ENCODE measurements at places on chromosomes 13 and 19.
A peak's percentile ranks its signal among the peaks of the same experiment; 100 is the strongest.

- no peak for DNase-seq
These were observed 16.8 kb downstream of the KBTBD7 start for GRCh38 chr13:41177616-41178015.

GRCh38 chr19:31300422-31300821, 48.8 kb downstream of the TSHZ3 start:
- DNase-seq = no peak

GRCh38 chr19:29271341-29271740, 58.4 kb upstream of the UQCRFS1 start:
- DNase-seq = no peak

DNA sequence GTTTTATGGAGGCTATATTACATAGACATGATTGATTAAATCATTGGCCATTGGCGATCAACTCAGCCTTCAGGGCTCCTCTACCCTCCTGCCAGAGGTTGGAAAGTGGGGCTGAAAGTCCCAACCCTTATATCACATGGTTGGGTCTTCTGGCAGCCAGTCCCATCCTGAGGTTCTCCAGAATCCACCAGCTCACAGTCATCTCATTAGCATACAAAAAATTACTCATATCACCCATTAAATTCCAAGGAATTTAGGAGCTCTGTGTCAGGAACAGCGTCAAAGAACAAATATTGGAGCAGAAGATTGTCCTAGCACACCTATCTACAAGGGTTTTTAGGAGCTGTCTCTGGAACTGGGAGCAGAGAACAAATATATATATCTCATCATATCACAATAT, 39.4 kb upstream of the FARP1 start:
- DNase-seq = no peak

GRCh38 chr19:15644066-15644741, 3.5 kb downstream of the CYP4F3 start:
- DNase-seq = no peak

GRCh38 chr19:11197291-11198174, at the start of gene KANK2:
KANK2 (minus strand) TSS chr19:11197545; CDS start chr19:11194511, 3,034 bp downstream.
- peak; percentile 65 for DNase-seq

GRCh38 chr13:79986890-79987289, 354.0 kb downstream of the SPRY2 start:
- no peak for DNase-seq

DNA sequence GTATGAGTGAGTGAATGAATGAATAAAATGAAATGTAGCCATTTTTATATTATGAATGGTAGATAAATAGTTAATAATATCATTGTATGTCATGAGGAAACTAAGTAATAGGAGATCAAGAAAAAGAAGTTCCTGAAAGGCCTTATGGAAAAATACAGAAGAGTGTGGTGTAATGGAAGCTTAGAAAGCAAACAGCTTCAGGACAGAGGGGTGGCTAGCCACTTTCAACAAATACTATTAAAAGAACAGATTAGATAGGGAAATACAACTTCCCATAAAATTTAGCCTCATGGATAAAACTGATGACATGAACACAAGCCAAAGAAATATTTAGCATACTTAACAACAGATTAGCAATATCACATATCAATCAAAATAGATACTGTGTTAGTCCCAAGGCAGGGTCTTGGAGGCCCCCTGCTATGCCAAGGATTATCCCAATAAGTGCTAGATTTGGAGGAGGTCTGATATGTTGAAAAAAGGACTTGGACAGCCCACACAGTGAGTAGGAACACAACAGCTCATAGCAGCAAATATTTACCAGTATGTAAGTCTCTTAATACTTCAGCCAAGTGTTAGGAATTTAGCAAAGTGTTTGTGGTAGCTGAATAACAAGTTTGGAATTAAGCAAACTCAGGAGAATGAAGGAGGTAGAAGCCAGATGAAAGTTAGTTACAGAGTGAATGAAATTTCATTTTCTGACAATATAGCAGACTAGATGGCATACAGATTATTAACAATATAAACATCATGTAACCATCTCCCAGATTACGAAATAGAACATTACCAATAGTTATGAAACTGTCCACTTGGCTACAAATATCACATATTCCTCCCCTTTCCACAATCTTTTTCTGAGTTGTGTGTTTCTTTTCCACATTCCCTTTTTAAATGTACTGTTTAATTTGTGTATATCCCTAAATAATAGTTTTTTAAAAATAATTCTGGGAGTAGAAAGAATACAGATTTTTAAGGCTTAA, 1632.0 kb downstream of the PCDH9 start:
- DNase-seq = no peak

- DNase-seq = no peak
These were observed 95.7 kb downstream of the SPRY2 start for GRCh38 chr13:80245162-80245733.

DNA sequence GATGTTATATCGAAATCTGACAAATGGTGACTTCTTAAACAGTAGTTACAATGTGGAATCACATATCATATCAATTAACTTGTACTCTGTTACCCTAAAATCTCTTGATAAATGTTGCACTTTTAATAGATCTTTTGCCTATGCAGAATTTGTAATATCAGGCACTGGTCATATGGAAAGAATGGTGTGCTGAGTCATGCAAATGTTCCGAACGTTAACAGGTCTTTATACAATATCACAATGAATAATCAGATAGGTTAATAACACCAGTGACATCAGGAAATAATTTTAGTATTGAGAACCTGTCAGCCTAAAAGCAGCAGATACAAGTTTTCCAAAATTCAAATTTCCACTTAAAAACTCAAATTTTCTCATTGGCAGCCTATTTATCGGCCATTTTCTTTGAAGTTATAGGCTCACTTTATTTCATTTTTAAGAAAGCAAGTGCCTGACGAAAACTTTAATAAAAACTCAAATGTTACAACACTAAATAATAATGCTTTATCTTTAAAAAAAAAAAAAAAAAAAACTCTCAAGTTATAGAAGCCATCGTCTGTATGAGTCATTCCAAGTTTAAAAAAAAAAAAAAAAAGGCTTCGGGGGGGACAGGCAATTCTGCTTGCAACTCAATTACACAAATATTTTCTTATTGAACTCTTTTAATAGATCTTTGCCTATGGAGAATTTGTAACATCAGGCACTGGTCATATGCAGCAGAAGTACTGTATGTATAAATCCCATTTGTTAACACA, 180.9 kb downstream of the DIAPH3 start:
- DNase-seq = no peak

DNA sequence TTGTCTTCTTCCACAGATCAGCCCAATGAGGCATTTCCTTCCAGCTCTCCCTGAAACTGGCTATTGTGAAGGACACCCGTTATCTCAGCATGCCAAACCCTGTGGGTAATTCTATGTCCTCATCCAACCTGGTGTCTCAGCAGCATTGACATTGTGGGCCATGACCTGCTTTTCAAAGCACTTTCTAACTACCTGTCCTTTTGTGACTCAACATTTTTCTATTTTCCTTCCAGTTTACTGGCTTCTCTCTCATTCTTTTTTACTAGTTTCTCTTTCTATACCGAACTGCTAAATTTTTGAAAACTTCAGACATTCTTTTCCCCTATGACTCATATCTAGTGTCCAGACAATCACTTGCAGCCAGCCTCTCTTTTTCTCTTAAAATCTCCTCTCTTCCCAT, 136.4 kb upstream of the HTR2A start:
- DNase-seq = no peak

DNA sequence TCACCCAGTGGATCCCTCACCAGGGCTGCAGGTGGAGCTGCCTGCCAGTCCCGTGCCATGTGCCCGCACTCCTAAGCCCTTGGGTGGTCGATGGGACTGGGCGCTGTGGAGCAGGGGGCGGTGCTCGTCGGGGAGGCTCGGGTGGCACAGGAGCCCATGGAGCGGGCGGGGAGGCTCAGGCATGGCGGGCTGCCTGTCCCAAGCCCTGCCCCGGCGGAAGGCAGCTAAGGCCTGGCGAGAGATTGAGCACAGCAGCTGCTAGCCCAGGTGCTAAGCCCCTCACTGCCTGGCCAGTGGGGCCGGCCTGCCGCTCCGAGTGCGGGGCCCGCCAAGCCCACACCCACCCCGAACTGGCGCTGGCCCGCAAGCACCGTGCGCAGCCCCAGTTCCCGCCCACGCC, 16.8 kb upstream of the B3GLCT start:
- no peak for DNase-seq

- no peak for DNase-seq
These were observed 10.7 kb downstream of the ELF1 start for GRCh38 chr13:41008349-41008980.

DNA sequence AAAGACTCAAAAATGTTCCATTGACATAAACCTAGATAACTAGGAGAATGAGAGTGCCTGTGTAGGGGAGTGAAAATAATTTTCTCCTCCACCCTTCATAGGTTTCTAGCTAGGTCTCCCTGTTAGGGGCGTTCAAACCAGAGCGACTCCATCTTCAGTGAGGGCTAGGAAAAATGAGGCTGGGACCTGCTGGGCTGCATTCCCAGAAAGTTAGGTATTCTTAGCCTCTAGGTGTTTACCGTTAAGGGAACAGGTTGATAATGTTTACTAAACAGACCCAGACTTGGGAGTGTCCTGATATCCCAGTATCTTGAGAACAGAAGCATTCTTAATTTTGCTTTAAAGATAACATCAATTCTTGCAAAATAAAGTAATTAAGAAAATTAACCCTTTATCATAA, 20.1 kb downstream of the PABPC3 start:
- DNase-seq = no peak

- no peak for DNase-seq
These were observed 4.8 kb downstream of the SYNGR4 start for GRCh38 chr19:48368936-48369335.

DNA sequence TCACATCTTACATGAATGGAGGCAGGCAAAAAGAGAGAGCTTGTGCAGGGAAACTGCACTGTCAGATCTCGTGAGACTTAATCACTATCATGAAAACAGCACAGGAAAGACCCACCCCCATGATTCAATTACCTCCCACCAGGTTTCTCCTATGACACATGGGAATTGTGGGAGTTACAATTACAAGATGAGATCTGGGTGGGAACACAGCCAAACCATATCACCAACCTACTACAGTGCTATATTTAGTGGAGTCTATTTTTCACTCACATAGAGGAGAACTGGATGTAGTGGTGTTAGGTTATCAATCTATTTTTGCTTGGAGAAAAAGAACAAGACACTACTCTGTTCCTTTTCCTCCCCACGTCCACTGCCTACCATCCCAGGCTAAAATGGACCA, 276.6 kb downstream of the KCTD12 start:
- DNase-seq = no peak

DNA sequence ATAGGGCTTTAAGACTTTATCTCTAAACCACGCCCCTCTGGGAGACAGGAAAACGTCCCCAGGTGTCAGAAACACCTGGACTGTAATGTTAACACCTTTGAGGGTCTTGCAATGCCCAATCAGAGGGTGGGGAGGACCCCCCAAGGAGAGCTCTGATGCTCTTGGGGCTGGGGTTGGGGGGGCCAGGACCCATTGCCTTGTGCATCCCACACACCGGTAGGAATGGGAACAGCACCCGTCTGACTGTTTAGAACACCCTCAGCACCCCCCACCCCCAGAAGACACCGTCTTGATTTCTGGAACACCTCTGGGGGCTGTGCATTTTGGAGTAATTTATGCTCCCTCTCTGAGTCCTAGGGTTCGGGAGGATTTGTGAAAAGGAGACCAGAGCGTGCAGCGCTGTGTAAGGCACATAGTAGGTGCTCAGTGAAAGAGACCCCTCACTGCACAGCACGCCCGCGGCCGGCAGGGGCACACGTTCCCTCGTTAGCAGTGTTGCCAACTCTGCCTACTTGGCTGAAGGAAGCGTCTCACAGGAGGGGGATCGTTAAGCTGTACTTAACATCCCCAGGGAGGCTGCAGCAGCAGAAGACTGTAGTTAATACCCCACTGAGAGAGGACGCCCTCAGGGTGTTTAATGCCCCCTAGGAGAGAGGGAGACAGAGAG, 2.8 kb upstream of the ERFL start:
- peak; percentile 58 for DNase-seq

- DNase-seq = no peak
These were observed 42.5 kb downstream of the ABCC4 start for GRCh38 chr13:95258619-95259194.

- DNase-seq = no peak
These were observed 188.5 kb downstream of the FOXO1 start for GRCh38 chr13:40477623-40478608.

DNA sequence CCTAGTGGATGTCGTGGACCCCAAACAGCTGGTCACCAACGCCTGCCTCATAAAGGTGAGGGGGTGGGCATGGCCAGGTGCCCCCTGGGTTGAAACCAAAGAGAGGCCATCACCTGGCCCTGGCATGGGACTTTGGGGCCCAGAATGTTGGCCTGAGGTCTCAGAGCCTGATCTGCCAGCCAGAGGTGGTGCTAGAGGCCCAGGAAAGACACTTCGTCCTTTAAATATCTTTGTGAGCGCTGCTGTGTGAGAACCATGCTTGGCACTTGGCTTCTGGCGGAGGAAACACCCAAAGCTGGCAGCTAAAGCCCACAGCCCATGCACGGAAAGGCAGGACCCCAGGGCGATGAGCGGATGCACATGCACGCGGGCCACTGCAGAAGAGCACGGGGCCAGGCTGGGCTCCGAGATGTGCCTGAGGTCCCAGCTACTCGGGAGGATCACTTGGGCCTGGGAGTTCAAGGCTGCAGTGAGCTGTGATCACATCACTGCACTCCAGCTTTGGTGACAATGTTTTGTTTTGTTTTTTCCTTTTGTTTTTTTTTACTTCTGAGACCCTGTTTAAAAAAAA, 4.3 kb upstream of the ADM5 start:
- no peak for DNase-seq

GRCh38 chr19:58570770-58571574, 2.2 kb downstream of the MZF1 start:
- no peak for DNase-seq

DNA sequence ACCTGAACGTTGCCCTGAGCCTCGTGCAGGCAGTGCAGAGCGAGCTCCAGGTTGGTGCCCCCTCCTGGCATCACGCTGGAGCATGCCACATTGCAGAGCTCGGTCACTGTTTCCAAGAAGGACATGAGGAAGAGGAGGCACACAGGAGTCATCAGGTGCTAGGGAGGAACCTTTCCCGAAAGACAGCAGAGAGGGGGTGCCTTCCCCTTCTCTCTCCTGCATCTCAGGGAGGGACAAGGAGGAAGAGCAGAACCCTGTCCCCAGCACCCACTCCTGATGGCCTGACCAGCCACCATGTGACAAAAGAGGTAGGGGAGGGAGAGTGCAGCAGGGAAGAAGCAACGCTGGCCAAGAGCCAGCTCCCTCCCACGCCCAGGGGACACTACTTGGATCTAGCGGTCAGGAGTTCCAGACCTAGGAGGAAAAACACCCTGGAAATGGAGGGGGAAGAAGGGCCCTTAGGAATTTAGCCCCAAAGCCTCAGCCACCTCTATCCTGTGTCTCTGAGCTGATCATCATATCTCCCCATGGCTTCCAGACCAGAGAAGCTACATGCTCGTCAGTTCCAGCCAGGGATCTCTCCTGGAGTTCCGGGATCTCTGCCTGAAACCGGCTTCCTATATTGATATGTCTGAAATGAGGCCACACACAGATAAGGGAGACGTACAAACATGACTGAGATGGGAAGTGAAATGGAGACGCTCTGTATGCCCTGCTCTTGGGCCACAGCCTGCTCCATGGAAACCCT, 17.0 kb upstream of the NAPA start:
- no peak for DNase-seq

- DNase-seq = no peak
These were observed 36.7 kb downstream of the POU4F1 start for GRCh38 chr13:78566631-78567030.

- no peak for DNase-seq
These were observed 26.5 kb downstream of the ARHGAP35 start for GRCh38 chr19:46887240-46887782.

Data from H1 (cell line).